ENCODE measurements at places on chromosomes 11 and 22.
A peak's percentile ranks its signal among the peaks of the same experiment; 100 is the strongest.

DNA sequence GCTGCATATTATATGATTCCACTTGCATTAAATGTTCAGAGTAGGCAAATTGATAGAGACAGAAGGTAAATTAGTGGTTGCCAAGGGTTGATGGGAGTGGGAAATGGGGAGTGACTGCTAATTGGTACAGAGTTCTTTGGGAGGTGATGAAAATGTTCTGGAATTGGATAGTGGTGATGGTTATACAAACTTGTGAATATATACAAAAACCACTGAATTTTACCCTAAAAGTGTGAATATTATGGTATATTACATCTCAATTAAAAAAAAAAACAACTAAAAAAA lies 52.5 kb downstream of the ARRB1 start:
- DNase-seq: no peak

- DNase-seq: no peak
These were observed 33.1 kb downstream of the SLCO2B1 start for GRCh38 chr11:75184051-75184450.

DNA sequence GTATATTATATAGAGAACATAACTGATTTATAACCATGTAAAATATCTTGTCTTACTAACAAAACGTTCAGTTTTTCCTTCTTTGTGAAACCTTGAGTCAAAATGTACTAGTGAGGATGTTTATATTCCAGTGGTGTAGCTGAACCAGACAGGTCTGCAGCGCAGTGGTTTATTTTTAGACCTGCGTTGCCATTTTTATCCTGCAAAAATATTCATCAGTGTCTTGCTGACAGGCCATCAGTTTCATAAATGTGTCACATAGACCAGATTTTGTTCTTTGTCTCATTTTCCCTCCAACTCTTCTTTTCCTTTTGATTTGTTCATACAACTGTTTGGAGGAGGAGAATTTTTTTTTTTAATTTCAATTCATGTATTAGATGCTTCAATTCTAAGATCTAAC lies 43.1 kb downstream of the HSD17B12 start:
- DNase-seq: no peak

GRCh38 chr11:130545449-130546072 lies 97.1 kb downstream of the ADAMTS15 start:
- no peak for DNase-seq

GRCh38 chr11:12540075-12540680 lies 134.0 kb upstream of the TEAD1 start:
- DNase-seq: no peak

DNA sequence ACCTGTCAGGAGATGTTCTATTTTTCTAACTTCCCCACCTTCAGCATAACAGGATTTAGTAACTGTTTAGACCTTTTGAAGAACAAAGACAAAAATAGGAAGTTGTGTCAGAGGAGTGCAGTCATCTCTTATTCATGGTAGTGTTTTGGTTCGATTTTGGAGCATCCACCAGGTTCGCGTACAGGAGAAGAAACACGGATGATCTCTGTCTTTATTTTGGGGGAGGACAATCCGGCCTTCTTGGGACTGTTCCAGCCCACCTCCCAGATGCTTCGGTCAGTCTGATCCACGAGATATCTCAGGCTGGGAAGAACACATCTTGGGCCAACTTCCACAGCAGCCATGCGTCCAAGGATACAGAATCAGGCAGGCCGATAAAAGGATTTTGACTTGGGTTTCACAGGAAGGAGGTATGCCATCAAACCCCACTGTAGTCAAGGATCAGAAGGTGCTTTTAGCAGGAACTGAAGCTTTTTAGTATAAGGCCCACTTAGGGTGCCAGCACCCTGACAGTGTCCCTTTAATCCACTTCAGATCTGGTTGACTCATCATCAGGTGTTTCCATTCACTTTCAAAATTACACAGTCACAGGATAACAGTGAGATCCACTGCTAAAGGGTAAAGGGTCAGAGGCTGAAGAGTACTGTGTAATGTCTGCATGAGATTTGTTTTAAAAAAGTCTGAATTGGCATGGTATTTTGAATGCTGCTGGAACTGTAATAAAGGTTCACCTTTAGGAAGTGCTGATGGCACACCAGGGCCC lies 16.5 kb downstream of the PATZ1 start:
- no peak for DNase-seq

DNA sequence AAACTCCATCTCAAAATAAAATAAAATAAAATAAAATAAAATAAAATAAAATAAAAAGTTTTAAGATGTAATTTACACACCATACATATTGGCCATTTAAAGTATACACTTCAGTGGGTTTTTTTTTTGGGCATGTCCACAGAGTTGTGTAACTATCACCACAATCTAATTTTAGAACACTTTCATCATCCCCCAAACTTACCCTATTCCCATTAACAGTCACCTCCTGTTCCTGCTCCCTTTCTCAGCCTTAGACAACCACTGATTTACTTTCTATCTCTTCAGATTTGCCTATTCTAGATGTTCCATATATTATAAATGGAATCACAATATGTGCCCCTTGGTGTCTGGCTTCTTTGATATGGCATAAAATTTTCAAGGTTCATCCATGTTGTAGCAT lies 4.6 kb upstream of the ACER3 start:
- DNase-seq: no peak

DNA sequence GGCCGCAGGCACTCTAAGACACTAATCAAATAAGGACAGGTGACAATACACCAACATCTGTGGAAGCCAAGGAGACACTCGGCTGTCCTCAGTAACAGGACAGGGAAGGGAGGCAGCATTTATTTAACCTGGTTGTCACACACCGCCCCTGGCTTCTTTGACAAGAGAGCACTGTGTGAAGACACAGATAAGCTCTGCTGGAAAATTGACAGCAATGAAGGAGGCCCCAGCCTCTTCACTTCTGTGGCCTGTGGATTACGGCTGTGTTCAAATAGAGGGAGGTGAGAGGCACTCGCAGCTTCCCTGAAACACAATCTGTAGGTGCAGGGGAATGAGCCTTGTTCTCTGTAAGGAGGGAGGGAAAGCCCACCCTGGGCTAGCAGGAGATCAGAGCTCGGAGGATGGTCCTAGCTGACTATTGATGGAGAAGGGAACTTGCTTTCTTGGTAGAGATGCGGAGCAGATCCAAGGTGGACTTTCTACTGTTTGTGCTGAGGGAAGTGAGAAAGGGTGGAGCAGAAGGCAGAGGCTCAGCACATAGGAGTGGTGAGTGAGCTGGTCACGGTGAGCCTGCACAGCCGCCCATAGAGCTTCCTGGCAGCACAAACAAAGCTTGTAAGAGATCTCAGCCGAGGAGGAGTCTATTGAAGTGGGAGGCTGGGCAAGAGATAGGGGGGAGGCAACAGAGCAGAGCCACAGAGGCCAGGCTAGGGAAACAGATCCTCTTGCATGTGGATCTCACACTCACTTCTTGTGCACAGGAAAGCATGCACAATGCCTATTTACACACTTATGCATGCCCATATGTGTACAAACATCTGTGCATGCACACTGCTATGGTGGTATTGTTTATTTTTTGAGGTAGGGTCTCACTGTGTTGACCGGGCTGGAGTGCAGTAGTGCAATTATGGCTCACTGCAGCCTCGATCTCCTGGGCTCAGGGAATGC lies 114.6 kb upstream of the THY1 start:
- no peak for DNase-seq

DNA sequence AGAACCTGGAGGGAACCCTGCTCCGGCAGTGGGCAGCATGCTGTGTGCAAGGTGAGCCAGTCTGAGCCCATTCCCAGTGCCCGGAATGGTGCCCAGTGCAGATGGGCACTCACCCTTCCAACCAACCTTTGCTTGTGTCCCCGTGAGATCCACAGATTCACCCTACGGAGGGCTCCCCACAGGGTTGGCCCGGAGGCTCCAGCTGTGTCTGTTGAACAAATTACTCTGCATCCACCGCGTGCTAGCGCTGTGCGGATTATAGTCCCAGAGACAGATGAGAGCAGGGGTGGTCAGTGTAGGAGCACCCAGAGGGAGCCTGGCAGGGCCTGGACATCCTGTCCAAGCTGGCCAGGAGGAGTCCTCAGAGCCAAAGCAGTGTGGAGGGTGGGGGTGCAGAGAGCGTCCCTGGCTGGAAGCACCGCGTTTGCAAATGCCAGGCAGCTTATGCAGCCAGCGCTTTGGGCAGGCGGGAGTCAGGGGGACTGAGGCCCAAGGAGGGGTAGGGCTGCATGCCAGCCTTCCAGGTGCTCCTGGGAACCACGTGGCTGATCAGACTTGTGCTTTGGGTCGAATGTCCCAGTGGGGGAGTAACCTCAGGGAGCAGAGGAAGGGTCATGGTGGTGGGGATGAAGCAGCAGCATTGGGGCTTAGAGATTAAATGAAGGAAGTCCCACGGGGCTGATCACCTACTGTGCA lies 80.5 kb downstream of the KCNQ1 start:
- DNase-seq: no peak

GRCh38 chr11:13228572-13228971 lies 49.0 kb upstream of the BMAL1 start:
- no peak for DNase-seq

DNA sequence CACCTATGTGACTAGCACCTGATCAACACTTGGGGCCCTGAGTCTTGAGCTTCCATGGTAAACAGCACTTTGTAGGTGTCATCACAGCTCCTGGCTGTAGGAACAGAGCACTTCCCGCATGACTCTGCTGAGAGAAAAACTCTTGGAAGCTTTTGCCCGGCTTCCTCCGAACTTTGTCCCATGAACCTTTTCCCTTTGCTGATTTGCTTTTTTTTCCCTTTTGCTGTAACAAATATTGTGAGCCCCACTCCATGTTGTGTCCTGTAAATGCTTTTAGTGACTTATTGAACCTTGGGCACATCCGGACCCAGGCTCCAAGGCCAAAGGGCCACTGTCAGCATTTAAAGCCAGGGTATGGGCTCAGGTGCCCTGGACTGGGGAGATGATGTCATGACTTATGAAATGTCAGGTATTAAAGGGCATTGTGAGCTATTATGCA lies 391.1 kb downstream of the TENM4 start:
- DNase-seq: peak; percentile 34

GRCh38 chr11:68598816-68599653 lies 85.3 kb upstream of the GAL start:
- no peak for DNase-seq

DNA sequence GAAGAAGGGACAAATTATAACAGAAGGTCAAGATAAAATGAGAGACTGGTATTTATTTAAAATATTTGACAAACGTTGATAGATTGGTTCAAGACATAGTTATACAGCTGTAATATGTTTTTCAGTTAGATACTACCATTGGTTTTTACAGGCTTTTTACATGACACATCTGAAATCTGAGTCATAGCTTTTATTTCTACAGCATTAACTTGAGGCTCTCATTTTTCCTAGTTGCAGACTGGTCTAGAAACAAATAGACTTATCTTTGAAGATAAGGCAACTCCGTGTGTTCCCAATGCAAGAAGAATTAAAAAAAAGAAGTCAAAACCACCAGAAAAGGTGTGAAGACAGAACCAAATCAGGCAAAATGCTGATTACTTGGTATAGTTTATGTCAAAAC lies 31.3 kb downstream of the CEP57 start:
- DNase-seq: no peak

DNA sequence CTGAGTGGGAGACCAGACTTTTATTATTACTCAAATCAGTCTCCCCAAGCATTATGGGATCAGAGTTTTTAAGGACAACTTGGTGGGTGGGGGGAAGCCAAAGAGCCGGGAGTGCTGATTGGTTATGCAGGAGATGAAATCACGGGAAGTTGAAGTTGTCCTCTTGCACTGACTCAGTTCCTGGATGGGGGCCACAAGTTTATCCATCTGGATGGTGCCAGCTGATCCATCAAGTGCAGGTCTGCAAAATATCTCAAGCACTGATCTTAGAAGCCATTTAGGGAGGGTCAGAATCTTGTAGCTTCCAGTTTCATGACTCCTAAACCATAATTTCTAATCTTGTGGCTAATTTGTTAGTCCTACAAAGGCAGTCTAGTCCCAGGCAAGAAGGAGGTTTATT lies 53.5 kb upstream of the LMO1 start:
- DNase-seq: no peak

DNA sequence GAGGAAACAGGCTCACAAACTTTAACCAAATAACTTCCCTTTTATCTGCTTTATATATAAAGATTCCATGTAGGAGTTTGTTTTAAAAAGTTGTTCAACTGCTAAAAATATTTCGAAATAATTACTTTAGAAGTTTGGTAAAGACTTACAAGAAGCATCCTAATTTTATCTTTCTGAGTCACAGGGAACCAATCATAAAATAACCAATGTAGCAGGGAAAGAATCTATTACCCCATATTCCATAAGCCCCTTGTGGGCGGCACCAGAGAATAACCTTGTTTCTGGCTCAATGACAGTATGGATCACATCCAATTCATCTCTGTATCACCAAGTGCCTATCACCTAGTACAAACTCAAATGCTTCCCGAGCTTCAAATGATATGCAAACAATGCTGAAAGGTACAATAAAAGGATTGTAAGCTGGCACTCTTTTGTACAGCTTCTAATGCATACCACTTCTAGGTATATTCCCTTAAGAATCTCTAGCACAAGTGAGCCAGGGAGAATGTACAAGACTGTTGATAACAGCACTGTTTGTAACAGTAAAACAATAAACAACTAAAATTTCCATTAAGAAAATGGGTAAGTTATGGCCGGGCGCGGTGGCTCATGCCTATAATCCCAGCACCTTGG lies 158.4 kb downstream of the ATG16L2 start:
- no peak for DNase-seq

DNA sequence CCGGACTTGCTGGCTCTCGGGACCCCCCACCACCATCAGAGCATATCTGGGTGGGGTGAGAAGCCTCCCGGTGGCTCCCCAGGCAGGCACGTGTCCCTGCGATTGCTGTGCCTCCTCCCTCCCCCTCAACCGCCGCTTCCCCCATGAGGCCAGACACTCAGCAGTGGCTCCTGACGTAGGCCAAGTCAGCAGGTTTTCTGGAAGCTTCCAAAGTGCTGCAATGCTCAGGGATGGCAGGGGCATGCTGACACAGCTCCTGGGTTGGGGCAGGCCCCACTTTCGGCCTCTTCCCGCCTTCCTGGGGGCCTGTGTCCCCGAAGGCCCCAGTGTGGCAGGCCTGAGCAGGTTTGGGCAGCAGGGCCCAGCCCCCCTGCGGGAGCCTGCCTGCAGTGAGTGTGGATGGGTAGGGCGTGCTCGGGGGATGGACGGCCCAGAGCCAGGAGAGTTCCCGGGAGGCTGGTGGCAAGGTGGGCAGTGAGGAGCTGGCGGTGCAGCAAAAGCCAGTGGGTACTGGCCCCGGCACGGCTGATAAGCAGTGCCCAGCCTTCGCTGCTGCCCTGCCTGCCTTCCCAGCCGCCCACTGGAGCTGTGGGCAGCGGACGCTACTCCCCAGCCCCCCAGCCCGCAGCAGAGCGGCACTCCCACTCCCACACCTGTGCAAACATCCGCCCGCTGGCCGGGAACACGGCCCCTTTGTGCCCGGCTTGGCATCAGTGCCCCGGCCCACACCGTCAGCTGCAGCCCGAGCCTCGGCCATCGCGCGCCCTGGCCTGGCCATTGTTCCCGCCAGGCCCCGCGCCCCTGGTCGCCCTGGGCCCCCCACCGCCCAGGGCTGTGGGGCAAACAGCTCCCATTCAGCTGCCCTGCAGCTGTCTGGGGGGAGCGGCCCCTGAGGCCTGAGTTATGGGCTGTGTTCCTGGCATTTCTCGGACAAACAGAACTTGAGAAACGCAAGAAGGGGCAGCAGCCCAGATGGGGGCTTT lies 125.0 kb downstream of the KCNQ1OT1 start:
- DNase-seq: no peak
